Activated CD8-positive, alpha-beta memory T cell treated with anti-CD3 and anti-CD28 coated beads, Interleukin-2, amount 10 ng/mL, durations not matched to agents 7 days and 5 days (primary cell): ENCODE measurements at places on chromosomes 5 and 9. TPM values are rescaled to one million over a fixed set of nuclear protein-coding genes. Genes with fewer than 3 reads are reported as not detected.

DNA sequence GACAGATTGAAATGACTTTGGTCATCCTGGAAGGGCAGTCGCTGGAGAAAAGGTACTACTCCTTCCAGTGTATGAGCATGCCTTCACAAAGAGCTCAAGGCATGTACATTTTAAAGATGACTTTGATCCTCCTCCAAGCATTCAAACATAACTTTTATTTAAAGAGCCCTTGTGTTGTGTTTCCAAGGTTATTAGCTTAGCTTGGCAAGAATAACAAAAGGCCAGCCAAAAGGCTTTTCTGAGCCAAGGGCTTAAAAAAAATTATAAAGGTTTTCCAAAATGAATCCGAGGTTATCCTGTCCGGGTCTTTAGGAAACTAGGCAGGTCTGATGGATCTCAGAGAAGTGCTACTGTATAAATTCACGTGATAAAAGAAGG is 71.0 kb upstream of the PLPP6 start:
- H3K36me3 ChIP-seq = no peaks in the 10 kb centered on the region
- no peak for DNase-seq
- H3K27me3 ChIP-seq = peaks cover 5% of the 10 kb centered on the region
- peaks cover 10% of the 10 kb centered on the region for H3K4me1 ChIP-seq

DNA sequence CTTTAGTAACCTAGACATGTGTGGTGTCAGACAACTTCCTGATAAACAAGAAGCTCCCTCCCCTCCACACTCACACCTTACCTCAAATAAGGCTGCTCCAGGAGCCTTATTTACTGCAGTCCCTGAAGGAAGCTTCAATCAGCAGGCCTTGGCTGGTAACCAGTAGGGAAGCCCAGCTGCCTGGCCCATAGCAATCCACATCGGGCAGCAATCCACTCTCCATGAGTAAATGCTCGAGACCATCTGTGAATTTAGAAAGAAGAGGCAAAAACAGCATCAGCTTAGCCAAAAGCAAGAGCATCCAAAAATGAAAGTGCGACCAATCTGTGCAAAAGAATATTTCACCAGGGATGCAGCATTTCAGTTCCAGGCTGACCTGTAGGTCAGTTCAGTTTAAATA is 213.3 kb upstream of the TUSC1 start:
- H3K4me3 ChIP-seq = no peak overlapping the region
- no peaks in the 10 kb centered on the region for H3K27me3 ChIP-seq
- H3K4me1 ChIP-seq = no peaks in the 10 kb centered on the region
- H3K27ac ChIP-seq = no peak overlapping the region
- DNase-seq = no peak
- no peaks in the 10 kb centered on the region for H3K36me3 ChIP-seq

- no peak for DNase-seq
- peaks cover 3% of the 10 kb centered on the region for H3K27me3 ChIP-seq
- no peaks in the 10 kb centered on the region for H3K4me1 ChIP-seq
- no peaks in the 10 kb centered on the region for H3K36me3 ChIP-seq
- H3K27ac ChIP-seq = no peak overlapping the region
- no peak overlapping the region for H3K4me3 ChIP-seq
Measured at GRCh38 chr5:110644357-110644756, 82.1 kb downstream of the TMEM232 start.

DNA sequence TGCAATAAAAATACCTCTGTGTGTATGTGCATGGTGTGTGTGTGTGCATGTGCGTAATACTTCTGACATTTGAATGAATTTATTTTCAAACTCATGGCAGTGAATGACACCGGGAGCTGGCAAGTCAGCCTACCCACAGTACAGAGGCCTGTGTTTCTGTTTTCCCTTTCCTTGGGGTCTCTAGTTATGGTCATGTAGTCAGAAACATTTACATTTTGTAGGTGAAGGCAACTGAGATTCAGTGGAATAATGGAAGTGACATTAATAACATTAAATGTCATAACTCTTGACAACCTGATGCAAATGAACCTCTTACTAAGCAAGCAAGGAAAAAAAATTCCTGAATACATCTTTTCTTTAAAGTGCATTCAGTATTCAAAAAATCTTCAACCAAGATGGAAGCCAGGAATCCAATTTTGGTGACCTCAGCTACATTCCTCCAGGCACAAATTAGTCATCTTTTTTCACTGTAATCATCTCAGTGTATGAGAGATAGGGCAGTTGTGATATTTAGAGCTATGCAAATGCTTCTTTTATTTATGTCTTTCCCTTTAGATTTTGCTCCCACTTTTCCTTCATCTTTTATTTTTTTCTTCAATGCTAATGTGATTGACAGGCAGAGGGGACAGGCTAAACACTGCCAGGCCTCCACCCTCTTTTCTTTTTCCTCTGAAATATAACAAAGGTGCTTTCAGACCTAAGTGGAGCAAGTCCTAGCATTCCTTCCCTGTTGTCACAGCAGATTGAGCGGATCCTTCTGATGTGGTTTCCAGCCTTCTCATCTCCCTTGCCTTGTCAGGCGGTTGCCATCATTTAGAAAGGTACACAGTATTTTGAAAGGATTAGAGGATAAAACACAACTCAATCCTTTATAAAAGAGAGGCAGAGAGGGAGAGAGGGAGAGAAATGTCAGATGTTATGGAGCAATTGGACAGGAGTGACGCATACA is 569.8 kb upstream of the ADAMTS16 start:
- H3K4me1 ChIP-seq = no peaks in the 10 kb centered on the region
- H3K4me3 ChIP-seq = no peak overlapping the region
- H3K36me3 ChIP-seq = no peaks in the 10 kb centered on the region

GARIN3 gene
- not detected for total RNA-seq

OTULINL gene
- 61.5 TPM for total RNA-seq

C5orf24 gene
- total RNA-seq = 30.1 TPM

SEMA4D gene
- 408 TPM for total RNA-seq
